Gastroesophageal sphincter (tissue), 4 donors: ENCODE measurements at places on chromosomes 3 and 15.

DNA sequence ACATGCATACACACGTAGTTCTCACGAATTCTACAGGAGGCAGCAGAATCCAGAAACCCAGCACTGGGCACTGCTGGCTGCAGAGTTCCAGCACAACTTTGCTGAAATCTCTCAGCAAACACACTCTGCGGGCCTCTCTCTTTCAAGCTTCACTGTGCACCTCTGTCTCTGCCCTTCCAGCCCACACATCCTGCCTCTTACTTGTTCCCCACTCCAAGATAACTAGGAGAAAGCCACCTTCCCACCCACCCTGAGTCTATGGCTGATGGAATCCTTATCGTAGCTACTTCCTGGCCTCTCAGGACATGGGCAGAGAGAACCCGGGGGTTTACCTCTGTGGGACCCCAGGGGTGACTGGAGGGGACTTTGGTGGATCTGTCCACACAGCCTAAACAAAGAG is 11.9 kb downstream of the ANP32A start:
- ATAC-seq = no peak

DNA sequence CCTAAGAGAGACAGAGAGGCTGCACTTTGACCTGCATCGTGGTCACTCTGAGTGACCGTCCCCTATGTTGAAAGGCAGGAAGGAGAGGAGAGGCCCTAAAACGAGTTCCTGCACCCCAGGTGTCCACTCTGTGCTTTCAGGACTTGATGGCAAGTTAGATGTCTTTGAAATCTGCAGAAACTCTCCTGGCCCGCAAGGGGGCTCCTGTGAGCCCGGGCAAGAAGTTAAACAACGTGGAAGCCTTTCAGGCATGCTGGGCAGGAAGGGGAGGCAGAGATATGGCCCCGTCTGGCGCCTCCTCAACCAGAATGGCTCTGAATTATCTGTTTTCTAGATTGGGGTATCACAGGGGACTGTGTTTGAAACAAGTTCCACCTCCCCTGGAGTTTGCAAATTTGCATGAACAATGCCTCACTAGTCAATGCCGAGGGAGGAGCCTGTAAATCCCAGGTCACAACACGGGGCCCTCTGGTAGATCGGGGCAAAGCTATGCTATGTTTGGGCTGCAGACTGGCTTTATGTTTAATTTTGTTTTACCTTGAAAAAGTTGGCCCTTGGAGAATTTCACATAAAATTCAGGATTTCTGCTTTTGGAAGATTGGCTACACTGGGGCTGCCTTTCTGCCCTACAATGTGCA is 9.8 kb downstream of the CTXND1 start:
- no peak for ATAC-seq

- no peak for ATAC-seq
These were observed 13.3 kb downstream of the SH2D7 start for GRCh38 chr15:78105476-78106241.

- ATAC-seq = peak; percentile 72
These were observed 51.1 kb downstream of the CGNL1 start for GRCh38 chr15:57427367-57427821.

GRCh38 chr15:63246691-63247469 is 30.5 kb upstream of the APH1B start:
- peak; percentile 83 for ATAC-seq

GRCh38 chr15:71542836-71543235 is 267.5 kb upstream of the NR2E3 start:
- ATAC-seq = no peak

- no peak for ATAC-seq
These were observed 13.1 kb downstream of the BSN start for GRCh38 chr3:49567406-49567805.

DNA sequence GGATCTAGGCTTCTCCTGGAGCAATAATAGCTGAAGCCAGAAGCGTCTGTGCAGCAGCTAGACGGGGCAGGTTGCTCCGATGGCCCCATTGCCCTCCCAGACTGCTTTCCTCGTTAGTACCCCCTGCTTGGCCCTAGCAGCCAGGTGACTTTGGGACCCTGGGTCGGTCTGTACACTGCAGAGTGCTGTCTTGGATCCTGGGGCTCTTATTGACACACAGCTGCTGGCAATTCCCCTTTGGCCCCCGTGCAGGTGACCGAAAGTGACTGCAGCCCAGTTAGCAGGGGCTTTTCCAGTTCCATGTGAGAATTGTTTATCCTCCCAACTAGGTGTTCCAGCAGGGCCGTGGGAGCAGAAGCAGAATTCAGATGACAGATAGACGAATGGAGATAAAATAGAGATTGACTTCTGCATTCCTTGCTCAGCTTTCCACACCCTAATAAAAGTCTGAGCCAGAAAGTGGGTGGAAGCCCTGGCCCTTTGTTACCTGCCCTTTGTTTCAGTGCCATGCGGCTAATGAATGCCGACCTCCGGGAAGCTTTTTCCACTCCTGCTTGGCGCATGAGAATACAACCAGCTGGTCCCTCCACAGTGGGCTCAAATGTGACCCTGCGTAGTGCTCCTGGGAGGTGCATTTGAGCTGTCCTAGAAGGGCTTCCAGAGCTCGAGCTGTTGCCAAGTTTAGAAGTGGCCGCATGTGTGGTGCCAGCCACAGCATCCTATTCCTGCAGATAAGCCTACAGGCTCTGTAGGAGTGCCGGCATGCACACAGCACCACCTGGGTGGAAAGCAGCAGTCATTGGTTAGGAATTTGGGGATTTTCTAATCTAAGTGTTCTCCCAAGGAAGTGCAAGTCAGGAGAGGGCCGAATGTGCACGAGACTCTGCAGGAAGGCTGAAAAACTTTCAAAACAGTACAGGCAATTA is 94.4 kb downstream of the SLCO3A1 start:
- peak; percentile 26 for ATAC-seq

GRCh38 chr3:160114355-160114995 is 110.7 kb upstream of the C3orf80 start:
- no peak for ATAC-seq

DNA sequence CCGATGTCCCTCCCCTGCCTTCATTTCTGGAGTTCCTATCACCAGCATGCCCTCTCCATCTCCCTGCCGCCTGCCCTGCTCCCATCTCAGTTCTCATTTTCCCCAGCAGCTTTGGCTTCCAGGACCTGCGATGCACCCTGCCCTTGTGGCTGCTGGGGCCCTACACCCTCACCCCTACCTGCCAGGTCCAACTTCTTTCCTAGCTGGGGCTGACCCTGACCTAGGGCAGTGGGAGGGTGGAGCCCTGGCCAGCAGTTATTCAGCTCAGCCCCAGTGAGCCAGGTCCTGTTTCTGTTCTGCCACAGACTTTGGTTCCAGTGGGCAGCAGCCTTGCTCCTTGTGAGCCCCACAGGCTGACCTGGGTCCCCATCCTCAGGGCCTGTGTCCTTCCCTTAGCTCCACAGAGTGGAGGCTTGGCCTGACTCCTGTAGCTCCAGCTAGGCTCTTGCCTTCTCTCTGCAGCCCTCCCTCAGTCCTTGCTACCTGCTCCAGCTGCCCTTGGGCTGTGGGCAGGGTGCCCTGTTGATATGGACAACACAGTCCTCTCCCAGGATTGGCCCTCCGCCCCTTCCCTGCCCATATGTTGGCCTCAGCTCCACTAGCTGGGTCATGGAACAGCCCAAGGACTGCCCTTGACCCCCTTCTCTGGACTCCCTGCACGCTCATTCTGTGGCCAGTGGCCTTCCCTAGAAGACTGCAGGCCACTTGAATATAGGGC is 34.7 kb upstream of the PDE8A start:
- ATAC-seq = no peak

- no peak for ATAC-seq
These were observed 125.4 kb downstream of the TP63 start for GRCh38 chr3:189756582-189757078.

- ATAC-seq = no peak
These were observed 37.9 kb downstream of the DPH6 start for GRCh38 chr15:35507932-35508638.

DNA sequence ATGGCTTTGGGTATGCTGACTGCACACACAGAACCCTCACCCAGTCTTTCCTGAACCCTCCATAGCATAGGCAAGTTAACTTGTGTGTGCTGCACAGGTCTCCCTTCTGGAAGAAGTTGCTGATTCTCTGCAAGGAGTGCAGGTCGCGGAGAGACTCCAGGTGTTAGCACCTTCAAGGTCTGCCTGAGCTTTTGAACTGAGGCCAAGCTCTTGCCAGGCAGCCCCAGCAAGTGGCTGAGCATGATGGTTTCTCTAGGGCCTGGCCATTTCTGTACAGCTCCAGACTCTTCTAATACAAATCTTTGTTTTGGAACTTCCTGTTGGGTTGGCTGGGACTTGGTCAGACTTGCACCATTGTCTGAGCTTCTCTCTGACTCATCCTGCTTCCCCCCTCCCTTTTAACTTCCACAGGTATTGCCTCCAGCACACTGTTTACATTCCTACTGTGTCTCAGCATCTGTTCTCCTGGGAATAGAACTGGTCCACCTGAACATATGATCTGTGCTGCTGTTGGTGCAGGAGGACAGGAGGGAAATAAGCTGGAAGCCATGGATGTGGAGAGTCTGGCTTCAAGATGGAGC is 53.3 kb downstream of the KY start:
- ATAC-seq = no peak

GRCh38 chr3:133188996-133189395 is 150.8 kb downstream of the TMEM108 start:
- ATAC-seq = no peak

DNA sequence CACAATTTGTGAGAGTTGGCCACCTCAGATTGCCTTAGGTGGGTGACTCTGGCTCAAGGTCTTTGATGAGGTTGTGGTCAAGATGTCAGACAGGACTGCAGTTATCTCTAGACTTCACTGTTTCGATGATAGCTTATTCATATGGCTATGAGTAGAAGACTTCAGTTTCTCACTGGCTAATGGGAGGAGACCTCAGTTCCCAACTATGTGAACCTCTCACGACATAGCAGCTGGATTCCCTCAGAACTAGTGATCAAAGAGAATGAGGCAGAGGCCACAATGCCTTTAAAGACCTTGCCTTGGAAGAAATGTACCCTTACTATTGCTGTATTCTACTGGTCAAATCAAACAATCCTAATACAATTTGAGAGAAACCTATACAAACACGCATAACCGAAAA is 607.5 kb upstream of the ROBO2 start:
- ATAC-seq = no peak

DNA sequence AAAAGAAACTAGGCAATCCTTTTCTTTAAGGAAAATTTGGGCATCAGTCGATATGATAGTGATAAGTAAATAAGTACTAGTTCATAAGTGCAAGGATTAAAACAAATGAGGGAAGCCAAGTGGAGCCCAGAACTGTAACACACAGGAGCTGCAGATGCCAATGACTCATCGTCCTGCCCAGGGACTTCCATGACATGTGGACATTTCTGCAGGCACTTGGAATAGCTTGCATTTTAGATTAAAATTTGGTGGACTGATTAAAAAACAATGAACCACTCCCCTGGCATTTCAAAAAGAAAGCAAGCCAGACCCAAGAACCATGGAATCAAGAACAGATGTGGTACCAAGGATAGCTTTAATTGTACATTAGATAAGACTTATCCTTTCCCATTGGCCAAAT is 2.9 kb downstream of the SAMD7 start:
- ATAC-seq = no peak

- ATAC-seq = no peak
These were observed 66.5 kb upstream of the TBL1XR1 start for GRCh38 chr3:177263615-177264368.

GRCh38 chr3:42216302-42216701 is 49.7 kb downstream of the CCK start:
- ATAC-seq = no peak

DNA sequence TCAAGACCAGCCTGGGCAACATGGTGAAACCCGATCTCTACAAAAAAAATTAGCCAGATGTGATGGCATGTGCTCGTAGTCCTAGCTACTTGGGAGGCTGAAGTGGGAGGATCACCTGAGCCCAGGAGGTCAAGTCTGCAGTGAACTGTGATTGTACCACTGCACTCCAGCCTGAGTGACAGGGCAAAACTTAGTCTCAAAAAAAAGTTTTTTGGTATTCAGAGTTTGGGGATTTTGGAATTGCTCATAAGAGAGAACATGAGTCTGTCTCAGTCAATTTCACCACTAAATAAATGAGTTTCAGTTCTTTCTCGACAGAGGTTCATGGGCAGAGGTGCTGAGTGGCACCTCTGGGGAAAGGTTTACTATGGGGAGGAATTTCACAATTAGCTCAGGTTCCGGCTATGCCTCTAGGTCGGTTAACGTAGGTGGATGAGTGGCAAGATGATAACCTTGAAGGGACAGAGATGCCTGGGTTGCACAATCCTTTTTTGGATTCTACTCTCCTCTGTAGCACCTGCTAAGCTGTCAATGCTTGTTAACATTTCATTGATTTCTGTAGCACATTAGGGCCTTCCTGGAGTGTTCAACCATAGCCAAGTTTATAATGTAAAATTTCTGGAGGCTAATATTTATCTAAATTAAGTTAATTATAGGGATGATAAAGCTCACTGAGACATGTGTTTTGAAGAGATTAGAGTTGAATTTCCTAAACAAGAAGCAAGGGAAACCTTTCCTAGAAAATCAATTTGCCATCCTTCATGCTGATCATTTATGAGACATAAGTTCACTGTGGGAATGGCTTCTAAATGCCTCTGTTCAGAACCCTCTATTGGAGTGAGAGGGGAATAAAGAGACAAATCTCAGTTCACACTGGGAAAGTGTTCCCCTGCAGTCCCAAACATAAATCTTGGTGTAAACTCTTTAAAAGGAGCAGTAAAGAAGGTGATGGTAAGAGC is 37.4 kb upstream of the DCP1A start:
- no peak for ATAC-seq

GRCh38 chr3:17052363-17052762 is 167.6 kb downstream of the PLCL2 start:
- no peak for ATAC-seq

DNA sequence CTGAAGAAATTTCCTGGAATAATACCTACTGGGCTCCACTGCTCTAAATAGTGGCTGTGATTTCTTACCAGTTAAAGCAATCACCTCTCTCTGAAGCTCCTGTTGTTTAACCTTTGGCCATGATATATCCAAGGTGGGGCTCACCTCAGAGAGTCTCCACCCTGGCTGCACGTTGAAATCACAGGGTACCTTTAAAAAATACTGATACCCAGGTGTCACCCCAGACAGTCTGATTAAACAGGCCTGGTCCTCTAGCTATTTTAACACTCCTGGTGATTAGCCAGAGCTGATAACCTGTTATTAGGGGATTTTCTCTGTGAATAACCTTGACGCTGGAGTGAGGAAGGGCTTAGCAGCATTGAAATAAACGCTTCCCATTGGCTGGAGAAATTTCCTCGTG is 22.3 kb upstream of the ZBTB38 start:
- no peak for ATAC-seq

DNA sequence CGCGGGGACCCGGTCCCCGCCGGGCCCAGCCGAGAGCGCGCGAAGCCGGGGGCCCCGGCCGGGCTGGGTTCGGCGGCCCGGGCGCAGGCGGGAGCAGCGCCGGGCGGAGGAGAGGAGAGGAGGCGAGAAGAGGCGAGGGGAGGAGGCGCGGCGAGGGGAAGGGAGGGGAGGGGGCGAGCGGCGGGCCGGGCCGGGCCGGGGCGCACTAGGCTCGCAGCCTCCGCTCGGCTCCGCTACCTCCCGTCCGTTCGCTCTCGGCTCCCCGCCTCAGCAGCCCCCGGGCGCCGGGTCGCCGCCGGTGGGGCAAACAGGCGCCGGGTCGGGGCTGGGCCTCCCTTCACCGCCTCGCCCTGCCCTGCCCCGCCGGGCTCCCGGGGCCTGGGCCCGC is 351 bp downstream of the INSYN1 start:
- peak; percentile 49 for ATAC-seq

- ATAC-seq = no peak
These were observed 128.4 kb downstream of the ZBBX start for GRCh38 chr3:167251678-167252077.
